Ovary (tissue), 10 donors: ENCODE measurements at places on chromosomes 1 and 21. TPM values are rescaled to one million over a fixed set of nuclear protein-coding genes. Genes with fewer than 3 reads are reported as not detected.
A peak's percentile ranks its signal among the peaks of the same experiment; 100 is the strongest.

- H3K27me3 ChIP-seq: no peaks in the 10 kb centered on the region
- H3K36me3 ChIP-seq: no peaks in the 10 kb centered on the region
- no peak for DNase-seq
- H3K4me1 ChIP-seq: peaks cover 8% of the 10 kb centered on the region
Observed at GRCh38 chr1:67717876-67718275, 32.9 kb downstream of the GADD45A start.

- H3K36me3 ChIP-seq: no peaks in the 10 kb centered on the region
- H3K27me3 ChIP-seq: no peaks in the 10 kb centered on the region
- H3K27ac ChIP-seq: no peak overlapping the region
- no peak for DNase-seq
Observed at GRCh38 chr1:7460807-7461206, 310.3 kb upstream of the VAMP3 start.

- no peaks in the 10 kb centered on the region for H3K36me3 ChIP-seq
- peaks cover 18% of the 10 kb centered on the region for H3K4me1 ChIP-seq
- DNase-seq: no peak
- H3K4me3 ChIP-seq: no peak overlapping the region
- no peaks in the 10 kb centered on the region for H3K27me3 ChIP-seq
Observed at GRCh38 chr21:45029298-45029947, 45.0 kb upstream of the ADARB1 start.

The AIRE gene
- total RNA-seq: not detected

DNA sequence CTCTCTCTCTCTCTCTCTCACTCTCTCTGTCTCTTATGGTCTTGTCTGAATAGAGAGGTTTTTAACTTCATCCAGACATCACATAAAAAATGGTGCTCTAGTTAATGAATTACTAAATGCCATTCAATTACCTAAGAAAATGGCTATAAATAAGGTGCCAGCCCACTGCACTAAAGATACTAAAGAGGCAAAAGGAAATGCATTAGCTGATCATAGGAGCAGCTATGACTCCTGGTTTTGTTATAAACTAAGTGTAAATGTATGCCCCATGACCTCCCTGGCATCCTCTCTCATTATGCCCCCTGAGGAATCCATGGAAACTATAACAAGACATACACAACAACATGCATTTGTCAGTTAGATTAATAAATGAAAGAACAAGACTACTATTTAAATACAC, 57.5 kb upstream of the PDC start:
- no peaks in the 10 kb centered on the region for H3K36me3 ChIP-seq
- no peak for DNase-seq
- H3K4me1 ChIP-seq: no peaks in the 10 kb centered on the region
- H3K27me3 ChIP-seq: no peaks in the 10 kb centered on the region

The OBSCN gene
- 29.9 TPM for total RNA-seq

The GREM2 gene
- total RNA-seq: 4.5 TPM

- H3K4me1 ChIP-seq: no peaks in the 10 kb centered on the region
- no peaks in the 10 kb centered on the region for H3K36me3 ChIP-seq
- H3K27me3 ChIP-seq: no peaks in the 10 kb centered on the region
Observed at GRCh38 chr1:157269656-157270375, 131.6 kb upstream of the ETV3 start.

GRCh38 chr1:31689854-31690253, 14.0 kb downstream of the COL16A1 start:
- H3K27me3 ChIP-seq: no peaks in the 10 kb centered on the region
- peaks cover 16% of the 10 kb centered on the region for H3K4me1 ChIP-seq
- H3K27ac ChIP-seq: no peak overlapping the region
- no peak for DNase-seq

- H3K4me3 ChIP-seq: no peak overlapping the region
- no peak for DNase-seq
- no peaks in the 10 kb centered on the region for H3K27me3 ChIP-seq
- H3K27ac ChIP-seq: no peak overlapping the region
- no peaks in the 10 kb centered on the region for H3K4me1 ChIP-seq
Observed at GRCh38 chr1:27704958-27705357, 20.8 kb upstream of the FAM76A start.

The TPRG1L gene
- 51.1 TPM for total RNA-seq

The FCRLA gene
- total RNA-seq: 0.31 TPM

GRCh38 chr1:182754543-182755314, 34.8 kb upstream of the NPL start:
- H3K4me1 ChIP-seq: no peaks in the 10 kb centered on the region
- no peak overlapping the region for H3K4me3 ChIP-seq
- H3K27me3 ChIP-seq: no peaks in the 10 kb centered on the region
- no peak for DNase-seq

GRCh38 chr1:33500547-33500946, 28.1 kb downstream of the ZSCAN20 start:
- no peaks in the 10 kb centered on the region for H3K27me3 ChIP-seq
- H3K27ac ChIP-seq: no peak overlapping the region
- DNase-seq: no peak
- H3K4me3 ChIP-seq: no peak overlapping the region
- H3K4me1 ChIP-seq: no peaks in the 10 kb centered on the region
- no peaks in the 10 kb centered on the region for H3K36me3 ChIP-seq

- no peaks in the 10 kb centered on the region for H3K36me3 ChIP-seq
- no peak for DNase-seq
- no peak overlapping the region for H3K27ac ChIP-seq
- no peak overlapping the region for H3K4me3 ChIP-seq
- no peaks in the 10 kb centered on the region for H3K27me3 ChIP-seq
- peaks cover 2% of the 10 kb centered on the region for H3K4me1 ChIP-seq
Observed at GRCh38 chr1:27931759-27932158, 3.0 kb upstream of the SMPDL3B start.

DNA sequence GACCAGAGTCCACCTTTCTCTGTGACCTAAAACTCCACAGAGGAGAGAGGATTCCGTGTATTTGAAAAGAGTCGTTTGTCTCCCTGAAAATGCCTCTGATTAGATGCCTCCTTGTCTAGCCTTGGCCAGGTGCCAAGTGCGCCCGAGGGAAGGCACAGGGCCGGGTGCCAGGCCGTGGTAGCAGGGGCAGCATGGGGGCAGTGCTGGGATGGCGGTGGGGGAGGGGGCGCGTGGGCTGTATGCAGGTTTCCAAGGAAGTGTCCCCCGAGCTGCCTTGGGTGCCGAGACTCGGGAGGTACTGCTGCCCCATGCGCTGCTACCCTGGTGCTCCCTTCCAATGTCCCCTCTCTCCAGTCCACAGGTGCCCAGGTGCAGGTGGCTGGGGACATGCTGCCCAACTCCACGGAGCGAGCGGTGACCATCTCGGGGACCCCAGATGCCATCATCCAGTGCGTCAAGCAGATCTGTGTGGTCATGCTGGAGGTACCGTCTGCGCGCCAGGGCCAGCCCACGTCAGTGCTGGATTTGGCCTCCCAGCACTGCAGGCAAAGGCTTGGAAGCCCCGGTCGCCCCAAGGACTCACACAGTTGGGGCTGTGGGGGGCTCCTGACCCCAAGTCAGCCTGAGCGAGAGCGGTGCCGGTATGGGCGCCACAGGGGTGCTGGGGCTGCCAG, 70.9 kb upstream of the COL6A1 start:
- H3K36me3 ChIP-seq: no peaks in the 10 kb centered on the region
- no peaks in the 10 kb centered on the region for H3K27me3 ChIP-seq
- no peak overlapping the region for H3K4me3 ChIP-seq
- DNase-seq: no peak
- no peaks in the 10 kb centered on the region for H3K4me1 ChIP-seq
- H3K27ac ChIP-seq: no peak overlapping the region

DNA sequence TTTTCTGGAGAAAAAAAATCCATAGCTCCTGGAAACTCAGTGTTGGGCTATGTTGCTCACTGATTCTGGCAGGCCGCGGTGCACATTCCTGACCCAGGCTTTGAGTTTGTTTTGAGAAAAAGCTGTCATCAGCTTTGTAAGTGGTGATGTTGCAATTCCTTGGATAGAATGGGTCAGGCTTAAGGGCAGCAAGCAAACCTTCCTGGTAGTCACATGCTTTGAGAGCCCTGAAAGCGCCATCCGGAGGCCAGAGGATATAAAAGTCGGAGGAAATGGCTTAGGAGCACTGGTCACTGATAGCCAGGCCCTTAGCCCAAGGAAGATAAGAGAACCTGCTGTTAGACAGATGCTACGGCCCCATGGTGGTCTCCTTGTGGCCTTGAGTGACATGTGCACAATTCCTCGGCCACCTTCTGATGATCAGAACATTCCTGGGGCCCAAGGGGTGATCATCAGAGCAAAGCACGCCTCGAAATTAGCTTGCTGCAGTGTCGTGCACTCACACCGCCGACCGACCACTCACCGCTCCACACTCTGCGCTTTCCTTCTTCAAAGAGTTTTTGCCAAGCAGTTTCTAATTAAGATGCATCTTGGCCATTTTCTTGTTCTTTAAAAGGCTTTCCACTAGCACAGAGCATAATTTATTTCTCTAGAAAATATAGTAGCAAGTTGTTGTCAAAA, 78.6 kb downstream of the MAN1C1 start:
- peak; percentile 85 for DNase-seq
- H3K27ac ChIP-seq: peak overlapping the region; percentile 60
- peaks cover 37% of the 10 kb centered on the region for H3K4me1 ChIP-seq
- H3K36me3 ChIP-seq: no peaks in the 10 kb centered on the region
- no peaks in the 10 kb centered on the region for H3K27me3 ChIP-seq

The SH3D21 gene
- total RNA-seq: 8.7 TPM

- no peaks in the 10 kb centered on the region for H3K27me3 ChIP-seq
- H3K4me1 ChIP-seq: peaks cover 3% of the 10 kb centered on the region
- no peak overlapping the region for H3K4me3 ChIP-seq
- no peak overlapping the region for H3K27ac ChIP-seq
Observed at GRCh38 chr1:175174309-175175102, 18.1 kb downstream of the KIAA0040 start.

The KCNA3 gene
- total RNA-seq: 2.1 TPM

GRCh38 chr1:110494522-110495406, 24.2 kb downstream of the KCNA10 start:
- no peak overlapping the region for H3K4me3 ChIP-seq
- peaks cover 8% of the 10 kb centered on the region for H3K4me1 ChIP-seq
- H3K27me3 ChIP-seq: no peaks in the 10 kb centered on the region
- H3K36me3 ChIP-seq: no peaks in the 10 kb centered on the region
- no peak for DNase-seq

GRCh38 chr21:35428937-35429336, 379.8 kb upstream of the RUNX1 start:
- H3K36me3 ChIP-seq: no peaks in the 10 kb centered on the region
- H3K4me1 ChIP-seq: peaks cover 3% of the 10 kb centered on the region
- H3K27ac ChIP-seq: no peak overlapping the region
- no peak for DNase-seq
- H3K27me3 ChIP-seq: no peaks in the 10 kb centered on the region
- H3K4me3 ChIP-seq: no peak overlapping the region

The SLC19A1 gene
- 10.5 TPM for total RNA-seq

- H3K4me1 ChIP-seq: no peaks in the 10 kb centered on the region
- no peaks in the 10 kb centered on the region for H3K27me3 ChIP-seq
- no peak for DNase-seq
- no peak overlapping the region for H3K27ac ChIP-seq
- no peak overlapping the region for H3K4me3 ChIP-seq
Observed at GRCh38 chr1:91273875-91274274, 130.8 kb downstream of the HFM1 start.

- no peaks in the 10 kb centered on the region for H3K4me1 ChIP-seq
- H3K36me3 ChIP-seq: no peaks in the 10 kb centered on the region
- no peak for DNase-seq
- H3K27me3 ChIP-seq: no peaks in the 10 kb centered on the region
Observed at GRCh38 chr21:45067462-45068285, 6.7 kb upstream of the ADARB1 start.

- no peak for DNase-seq
- H3K36me3 ChIP-seq: no peaks in the 10 kb centered on the region
- no peaks in the 10 kb centered on the region for H3K4me1 ChIP-seq
- H3K27ac ChIP-seq: no peak overlapping the region
Observed at GRCh38 chr1:185681034-185681633, 53.1 kb upstream of the HMCN1 start.

DNA sequence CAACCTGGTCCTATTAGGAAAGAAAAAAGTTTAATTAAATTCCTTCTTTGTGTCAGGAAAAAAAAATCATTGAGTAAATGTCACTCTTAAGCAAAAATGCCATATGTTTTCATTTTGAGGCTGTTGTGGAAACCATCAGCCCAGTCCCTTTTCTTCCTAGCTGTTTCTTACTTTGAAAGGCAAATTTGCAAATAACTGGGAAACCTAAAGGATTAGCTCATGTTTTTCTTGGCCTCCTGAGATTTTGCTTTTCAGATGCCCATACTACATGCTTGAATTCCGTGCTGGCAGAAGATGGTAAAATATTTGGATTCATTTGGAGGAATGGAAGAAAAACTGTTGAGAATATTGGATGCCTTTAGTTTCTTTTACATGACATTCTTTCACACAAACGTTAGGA, 182.1 kb upstream of the ADAMTS5 start:
- H3K27me3 ChIP-seq: no peaks in the 10 kb centered on the region
- no peak for DNase-seq
- H3K4me3 ChIP-seq: no peak overlapping the region

DNA sequence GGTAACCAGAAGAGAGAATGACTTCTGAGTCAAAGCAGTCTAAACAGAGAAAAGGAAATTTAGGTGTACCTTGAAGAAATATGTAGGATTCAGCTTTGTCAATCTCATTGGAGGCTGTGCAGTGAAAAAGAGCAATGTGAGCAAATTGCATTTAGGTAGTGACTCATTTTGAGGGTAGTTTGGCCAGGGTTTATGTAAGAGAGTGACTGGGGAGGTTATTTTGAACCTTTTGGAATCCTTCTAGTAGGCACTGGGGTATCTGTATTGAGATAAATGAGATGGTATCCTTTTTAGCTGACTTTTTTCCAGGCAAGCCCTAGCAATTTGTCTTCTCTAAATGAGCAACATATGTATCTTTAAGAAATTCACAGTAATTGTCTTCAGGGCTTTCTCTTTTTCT, 95.9 kb downstream of the DISP1 start:
- H3K4me1 ChIP-seq: no peaks in the 10 kb centered on the region
- no peaks in the 10 kb centered on the region for H3K36me3 ChIP-seq
- no peak for DNase-seq
